ENCODE measurements at places on chromosomes 6 and 20.

DNA sequence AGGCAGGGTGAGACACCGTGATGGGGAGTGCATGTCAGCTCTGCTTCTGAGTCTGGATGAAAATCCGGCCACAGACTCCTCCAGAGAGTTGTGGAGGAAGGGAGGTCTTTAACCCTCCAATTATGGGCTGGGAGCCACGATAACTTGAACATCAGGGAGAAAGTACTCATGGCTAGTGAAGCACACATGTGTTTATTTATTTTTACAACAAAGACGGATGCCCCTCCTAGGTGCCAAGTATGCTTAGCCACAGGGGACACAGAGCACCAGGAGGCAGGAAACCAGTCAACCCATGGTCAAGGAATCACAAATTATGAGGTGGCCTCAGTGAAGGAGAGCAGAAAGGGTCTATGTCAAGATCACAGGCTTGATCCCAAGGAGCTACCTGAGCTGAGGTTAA is 54.1 kb downstream of the ZNF217 start:
- DNase-seq, result no peak

- DNase-seq, result no peak
Measured at GRCh38 chr20:48143435-48144081, 358.3 kb upstream of the SULF2 start.

GRCh38 chr6:148608199-148608951 is 138.5 kb upstream of the UST start:
- DNase-seq, result no peak

GRCh38 chr20:62805711-62806382 is 1.2 kb downstream of the OGFR start:
- DNase-seq, result no peak

DNA sequence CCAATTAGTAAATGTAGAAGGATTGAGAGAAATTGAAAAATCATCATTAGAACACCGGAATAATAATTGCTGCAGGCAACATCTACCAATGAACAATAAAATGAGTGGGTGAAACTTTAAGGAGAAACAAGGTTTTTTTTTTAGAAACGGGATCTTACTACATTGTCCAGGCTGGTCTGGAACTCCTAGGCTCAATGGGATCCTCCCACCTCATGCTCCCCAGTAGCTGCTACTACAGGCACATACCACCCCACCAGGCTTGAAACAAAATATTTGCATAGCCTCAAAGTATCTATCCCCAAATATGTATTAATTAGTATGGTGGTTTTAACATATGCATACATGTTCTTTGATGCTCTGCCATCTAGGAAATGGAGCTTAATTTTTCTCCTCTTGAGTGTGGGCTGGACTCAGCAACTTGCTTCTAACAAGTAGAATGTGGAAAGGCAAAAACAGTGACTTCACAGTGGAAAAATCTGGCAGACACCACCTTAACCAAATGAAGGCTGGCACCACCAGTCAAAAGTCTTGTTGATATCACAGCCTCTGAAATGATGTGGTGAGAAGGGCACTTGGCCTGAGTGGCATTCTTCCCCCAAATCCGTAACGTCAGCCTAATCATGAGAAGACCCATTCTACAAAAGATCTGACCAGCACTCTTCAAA is 12.1 kb downstream of the NRSN2 start:
- DNase-seq, result no peak

DNA sequence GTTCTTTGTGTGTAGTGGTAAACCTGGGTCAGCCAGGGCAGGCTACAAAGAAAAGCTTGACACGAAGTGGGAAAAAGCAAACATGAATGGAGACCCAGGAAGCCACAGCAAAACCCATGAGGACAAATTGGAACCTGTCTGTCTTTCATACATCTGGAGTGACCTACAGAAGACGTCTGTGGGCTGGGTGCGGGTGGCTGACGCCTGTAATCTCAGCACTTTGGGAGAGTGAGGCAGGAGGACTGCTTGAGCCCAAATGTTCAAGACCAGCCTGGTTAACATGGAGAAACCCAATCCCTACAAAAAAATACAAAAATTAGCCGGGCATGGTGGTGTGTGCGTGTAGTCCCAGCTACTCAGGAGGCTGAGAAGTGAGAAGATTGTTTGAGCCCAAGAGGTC is 114.8 kb downstream of the PRND start:
- DNase-seq, result no peak

DNA sequence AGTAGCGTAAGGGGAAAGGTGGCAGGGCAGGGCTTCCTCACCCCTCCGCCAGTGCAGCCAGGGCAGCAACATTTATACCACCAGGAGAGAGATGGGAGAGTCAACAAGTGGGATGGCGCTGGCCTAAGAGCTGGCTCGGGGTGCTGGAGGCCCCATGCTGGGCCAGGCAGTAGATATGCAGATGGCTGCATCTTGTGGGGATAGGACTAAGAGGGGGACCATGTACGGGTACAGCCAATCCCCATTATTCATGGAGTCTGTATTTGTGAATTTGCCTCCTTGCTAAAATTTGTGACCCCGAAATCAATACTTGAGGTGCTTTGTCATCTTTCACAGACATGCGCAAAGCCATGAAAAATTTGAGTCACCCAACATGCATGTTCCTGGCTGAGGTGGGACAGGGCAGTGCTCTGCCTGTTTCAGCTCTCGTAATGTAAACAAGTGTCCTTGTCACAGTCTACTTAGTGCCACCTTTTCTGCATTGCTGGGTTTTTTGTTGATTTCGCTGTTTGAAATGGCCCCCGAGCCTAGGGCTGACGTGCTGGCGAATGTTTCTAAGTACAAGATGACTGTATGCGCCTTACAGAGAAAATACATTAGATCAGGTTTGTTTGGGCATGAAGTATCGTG is 27.5 kb upstream of the TAF8 start:
- DNase-seq, result no peak

DNA sequence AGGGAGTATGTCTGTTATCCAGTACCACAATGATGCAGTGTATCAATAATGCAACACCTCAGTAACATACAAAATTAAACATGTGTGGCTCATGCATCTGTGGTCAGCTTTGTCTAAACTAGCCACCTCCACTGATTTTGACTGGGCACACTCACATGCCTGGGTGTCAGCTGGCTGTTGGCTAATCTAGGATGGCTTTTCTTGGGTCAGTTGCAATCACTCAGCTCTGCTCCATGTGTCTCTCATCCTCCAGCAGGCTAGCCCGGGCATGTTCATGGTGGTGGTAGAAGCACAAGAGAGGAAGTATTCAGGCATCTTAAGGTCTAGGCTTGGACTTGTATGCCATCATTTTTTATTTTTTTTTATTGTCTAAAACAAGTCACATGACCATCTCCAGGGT is 59.3 kb upstream of the JAG1 start:
- DNase-seq, result no peak

DNA sequence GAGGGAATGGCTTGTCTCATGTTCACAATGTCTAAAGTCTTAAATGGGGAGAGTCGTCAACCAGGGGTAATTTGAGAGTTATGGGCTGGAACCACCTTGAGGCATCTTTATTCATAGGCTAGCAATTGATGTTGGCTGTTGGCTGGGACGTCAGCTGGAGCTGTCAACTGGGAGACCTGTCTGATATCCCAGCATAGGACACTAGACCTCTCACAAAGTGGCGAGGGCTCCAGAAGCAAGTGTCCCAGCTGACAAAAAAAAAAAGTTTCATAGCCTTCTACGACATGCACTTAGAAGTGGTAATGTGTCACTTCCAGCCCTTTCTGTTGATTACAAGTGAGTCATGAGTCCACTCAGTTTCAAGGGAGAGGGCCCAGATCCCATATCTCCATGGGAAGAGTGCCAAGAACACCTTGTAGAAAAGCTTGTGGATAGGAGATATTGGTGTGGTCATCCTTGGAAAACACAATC is 278.0 kb downstream of the ESR1 start:
- DNase-seq, result no peak

DNA sequence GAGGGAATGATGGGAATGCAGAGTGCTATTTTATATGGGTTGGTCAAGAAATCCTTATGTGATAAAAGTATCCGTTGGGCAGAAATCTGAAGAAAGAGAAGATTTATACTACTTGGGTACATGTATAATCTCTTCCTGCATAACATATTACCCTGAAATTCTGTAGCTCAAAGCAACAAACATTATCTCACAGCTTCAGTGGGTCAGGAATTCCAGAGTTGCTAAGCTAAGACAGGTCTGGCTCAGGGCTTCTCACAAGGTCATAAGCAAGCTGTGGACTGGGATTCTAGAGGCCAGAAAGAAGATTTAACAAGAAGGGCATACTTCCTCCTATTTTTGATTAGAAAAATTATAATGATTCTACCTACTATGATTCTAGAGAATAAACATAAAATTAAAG is 172.5 kb upstream of the THEMIS start:
- no peak for DNase-seq

DNA sequence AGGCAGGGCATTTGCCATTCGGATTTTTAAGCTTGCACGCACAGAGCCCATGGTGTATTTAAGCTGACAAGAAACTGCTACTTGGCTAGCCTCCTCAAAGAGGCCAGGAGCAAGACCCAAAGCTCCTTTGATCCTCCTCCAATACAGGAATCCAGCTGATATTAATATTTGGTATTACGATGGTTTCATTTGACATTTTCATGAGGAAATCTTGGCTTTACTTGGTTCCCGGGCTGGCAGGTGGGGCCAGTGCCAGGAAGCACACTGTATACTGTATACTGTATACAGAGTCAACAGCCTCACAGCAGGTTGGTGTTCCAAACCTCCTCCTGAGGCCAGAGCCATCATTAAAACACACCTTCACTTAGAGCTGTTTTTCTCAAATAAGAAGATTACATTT is 138.2 kb upstream of the ARMC2 start:
- DNase-seq, result no peak

- DNase-seq, result no peak
Measured at GRCh38 chr6:142700032-142700431, 244.9 kb downstream of the HIVEP2 start.

GRCh38 chr6:1313767-1314503 is 2.0 kb downstream of the FOXQ1 start:
- peak; percentile 45 for DNase-seq

DNA sequence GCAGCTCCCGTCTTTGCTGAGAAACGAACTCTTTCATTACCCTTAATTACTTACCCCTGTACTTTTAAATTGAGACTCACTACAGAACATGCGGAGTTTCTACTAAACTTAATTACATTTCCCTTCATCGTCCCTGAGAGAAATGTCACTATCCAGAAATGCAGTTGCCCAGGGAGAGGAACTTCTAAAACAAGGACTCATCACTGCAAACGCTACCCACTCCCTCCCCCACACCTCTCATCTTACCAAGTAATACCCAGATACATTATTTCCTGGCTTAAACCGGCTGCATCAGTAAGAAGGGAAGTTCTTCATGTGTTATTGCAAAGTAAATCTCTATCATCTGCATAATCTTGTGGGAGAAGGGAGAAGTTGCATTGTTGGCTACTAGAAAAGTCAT is 138.3 kb downstream of the IPCEF1 start:
- DNase-seq, result peak; percentile 23

DNA sequence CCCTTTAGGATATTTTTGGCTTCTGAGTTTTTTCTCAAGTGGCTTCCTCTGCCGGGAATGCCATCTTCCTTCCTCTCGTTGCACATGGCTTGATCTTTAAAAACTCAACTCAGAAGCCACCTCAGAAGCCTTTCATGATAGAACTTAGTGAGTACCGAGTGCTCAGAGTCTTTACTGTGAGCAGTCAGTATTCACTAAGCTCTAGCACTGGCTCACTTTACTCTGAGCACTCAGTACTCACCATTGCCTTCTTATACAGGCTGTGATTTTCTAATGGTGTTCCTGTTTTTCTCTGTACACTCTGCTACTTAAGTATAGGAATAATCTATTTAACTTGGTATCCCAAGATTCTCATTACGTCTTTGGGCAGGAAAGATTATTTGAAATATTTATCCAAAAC is 116.2 kb downstream of the PFDN4 start:
- no peak for DNase-seq

GRCh38 chr6:168507730-168508129 is 66.7 kb downstream of the SMOC2 start:
- no peak for DNase-seq

DNA sequence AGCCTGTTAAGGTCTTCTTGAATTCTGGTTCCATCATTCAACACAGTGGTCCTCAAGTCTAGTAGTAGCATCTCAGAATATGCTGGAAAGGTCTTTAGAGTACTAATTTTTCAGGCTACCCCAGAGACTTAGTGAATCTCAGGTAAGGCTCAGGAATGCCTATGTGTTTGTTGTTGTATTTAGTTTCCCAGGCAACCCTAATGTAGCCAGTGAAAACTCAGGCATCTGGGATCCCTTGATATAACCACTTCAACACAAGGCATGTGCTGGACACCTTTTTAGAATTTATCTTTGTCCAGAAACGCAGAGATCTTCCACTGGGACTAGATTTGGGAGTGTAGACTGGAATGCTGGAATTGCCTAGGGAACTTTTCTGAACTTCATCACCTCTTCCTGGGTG is 597.9 kb upstream of the FLRT3 start:
- DNase-seq, result no peak

- no peak for DNase-seq
Measured at GRCh38 chr6:18693881-18694280, 306.7 kb downstream of the RNF144B start.

- no peak for DNase-seq
Measured at GRCh38 chr6:39812853-39813533, 20.8 kb downstream of the DAAM2 start.

DNA sequence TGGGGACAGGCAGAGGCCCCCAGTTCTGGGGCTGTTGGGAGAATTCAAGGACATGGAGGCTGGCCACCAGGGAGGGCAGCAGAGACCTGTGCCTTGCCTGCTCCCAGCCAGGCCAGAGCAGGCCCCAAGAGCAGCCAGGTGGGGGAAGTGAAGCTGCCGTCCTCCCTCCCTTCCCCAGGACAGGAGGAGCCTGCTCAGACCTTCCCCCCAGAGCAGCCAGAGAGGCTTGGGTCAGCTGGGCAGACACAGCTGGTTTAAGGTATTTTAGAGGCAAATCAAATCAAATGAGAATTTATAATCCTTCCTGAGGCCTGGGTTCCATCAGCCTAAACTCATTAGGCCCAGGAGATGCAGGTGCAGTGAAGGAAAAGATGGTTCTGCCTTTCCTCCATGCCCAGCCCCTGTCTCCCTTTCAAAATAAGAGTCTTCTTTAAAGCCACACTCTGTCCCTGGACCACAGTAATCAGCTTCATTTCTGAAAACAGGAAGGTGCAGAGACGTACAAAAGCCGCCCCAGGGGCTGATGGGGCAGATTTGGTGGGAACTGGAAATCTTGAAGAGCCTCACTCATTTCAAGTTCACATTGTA is 21.7 kb downstream of the BMP7 start:
- DNase-seq, result no peak

DNA sequence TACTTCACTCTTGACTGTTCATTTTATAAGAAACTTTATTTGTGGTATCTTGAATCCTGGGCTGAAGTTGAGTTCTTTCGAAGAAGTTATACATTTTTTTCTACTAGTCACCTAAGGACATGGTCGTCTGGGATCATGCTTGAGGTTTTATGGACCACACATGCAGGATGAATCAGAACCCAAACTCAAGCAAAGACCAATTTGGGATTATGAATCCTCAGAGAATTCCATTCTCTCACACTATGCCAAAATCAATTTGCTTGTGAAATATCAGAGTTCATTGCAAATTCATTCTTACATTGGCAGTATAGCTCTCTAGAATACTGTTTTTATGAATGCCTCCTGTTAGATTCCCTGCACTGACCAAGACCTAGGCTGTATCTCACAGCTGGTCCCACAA is 114.3 kb upstream of the HDAC2 start:
- no peak for DNase-seq
